ENCODE measurements at places on chromosomes 4 and X. TPM values are rescaled to one million over a fixed set of nuclear protein-coding genes. Genes with fewer than 3 reads are reported as not detected.
A peak's percentile ranks its signal among the peaks of the same experiment; 100 is the strongest.

GRCh38 chr4:125244848-125245450, 69.8 kb upstream of the FAT4 start:
- DNase-seq, result no peak
- H3K4me1 ChIP-seq, result no peaks in the 10 kb centered on the region
- H3K27ac ChIP-seq, result no peak overlapping the region
- H3K4me3 ChIP-seq, result no peak overlapping the region
- H3K36me3 ChIP-seq, result no peaks in the 10 kb centered on the region

DNA sequence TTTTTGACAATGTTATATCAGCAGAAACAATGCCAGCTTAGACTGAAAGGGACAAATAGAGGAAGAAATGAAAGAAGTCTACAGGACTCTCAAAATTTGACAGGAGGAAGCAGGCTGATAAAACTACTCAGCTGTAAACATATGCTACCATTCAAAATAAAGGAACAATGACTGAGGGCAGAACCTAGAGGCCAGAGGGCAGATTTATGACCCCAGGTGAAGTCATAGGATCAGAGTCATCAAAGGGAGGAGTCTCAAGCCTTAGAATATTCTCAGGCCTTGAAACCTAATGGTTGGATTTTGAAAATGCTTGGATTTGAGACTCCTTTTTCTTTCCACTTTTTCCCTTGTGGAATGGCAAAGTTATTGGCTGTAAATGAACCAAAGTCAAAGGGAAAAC, 17.0 kb upstream of the SYTL5 start:
- H3K27me3 ChIP-seq, result no peaks in the 10 kb centered on the region
- H3K36me3 ChIP-seq, result no peaks in the 10 kb centered on the region
- no peak for DNase-seq
- peaks cover 21% of the 10 kb centered on the region for H3K4me1 ChIP-seq
- no peak overlapping the region for H3K4me3 ChIP-seq
- H3K27ac ChIP-seq, result no peak overlapping the region

DNA sequence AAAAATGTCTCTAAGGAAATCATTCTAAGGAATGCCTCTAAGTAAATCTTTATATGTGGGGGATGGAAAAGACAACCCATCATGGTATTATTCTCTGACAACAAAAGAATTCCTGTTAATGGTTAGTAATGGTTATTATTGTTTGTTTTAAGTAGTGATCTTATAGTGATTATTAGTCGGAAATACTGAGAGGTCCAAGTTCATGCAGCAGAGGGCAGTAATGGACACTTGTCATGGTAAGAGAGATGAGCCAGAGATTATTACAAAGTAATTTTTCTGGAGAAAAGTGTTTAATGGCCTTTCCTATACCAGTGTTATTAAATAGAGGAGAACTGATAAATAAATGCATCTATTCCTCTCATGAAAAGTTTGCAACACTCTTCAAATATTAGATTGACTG, 8.1 kb upstream of the DKK2 start:
- no peaks in the 10 kb centered on the region for H3K4me1 ChIP-seq
- DNase-seq, result no peak
- no peak overlapping the region for H3K27ac ChIP-seq
- no peak overlapping the region for H3K4me3 ChIP-seq

GRCh38 chr4:21543514-21543913, 405.1 kb downstream of the KCNIP4 start:
- no peak overlapping the region for H3K27ac ChIP-seq
- no peak for DNase-seq
- H3K27me3 ChIP-seq, result no peaks in the 10 kb centered on the region
- no peaks in the 10 kb centered on the region for H3K4me1 ChIP-seq
- no peak overlapping the region for H3K4me3 ChIP-seq

GRCh38 chrX:81174286-81174685, 27.4 kb downstream of the HMGN5 start:
- H3K27me3 ChIP-seq, result no peaks in the 10 kb centered on the region
- H3K4me1 ChIP-seq, result no peaks in the 10 kb centered on the region

DNA sequence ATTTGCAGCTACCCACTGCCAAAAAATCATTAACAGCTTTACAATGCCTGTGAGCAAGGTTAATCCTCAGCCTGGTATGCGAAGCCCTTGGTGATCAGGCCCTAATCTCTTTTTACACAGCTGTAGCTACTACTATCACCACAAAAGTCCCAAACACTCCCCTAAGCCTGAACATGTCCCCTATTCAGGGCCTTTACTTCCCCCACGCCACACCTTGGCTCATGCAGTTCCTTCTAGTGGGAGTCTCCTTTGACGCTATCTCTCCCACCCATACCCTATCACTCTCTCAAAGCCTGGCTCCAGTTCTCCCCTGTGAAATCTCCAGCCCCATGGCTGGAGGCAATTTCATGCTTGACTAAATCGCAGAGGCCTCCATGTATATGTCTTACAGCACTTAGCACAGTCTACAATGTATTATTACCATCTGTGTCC, 90.6 kb upstream of the CBR4 start:
- peaks cover 82% of the 10 kb centered on the region for H3K36me3 ChIP-seq
- DNase-seq, result no peak
- peaks cover 7% of the 10 kb centered on the region for H3K4me1 ChIP-seq
- H3K27me3 ChIP-seq, result no peaks in the 10 kb centered on the region
- H3K27ac ChIP-seq, result no peak overlapping the region

DNA sequence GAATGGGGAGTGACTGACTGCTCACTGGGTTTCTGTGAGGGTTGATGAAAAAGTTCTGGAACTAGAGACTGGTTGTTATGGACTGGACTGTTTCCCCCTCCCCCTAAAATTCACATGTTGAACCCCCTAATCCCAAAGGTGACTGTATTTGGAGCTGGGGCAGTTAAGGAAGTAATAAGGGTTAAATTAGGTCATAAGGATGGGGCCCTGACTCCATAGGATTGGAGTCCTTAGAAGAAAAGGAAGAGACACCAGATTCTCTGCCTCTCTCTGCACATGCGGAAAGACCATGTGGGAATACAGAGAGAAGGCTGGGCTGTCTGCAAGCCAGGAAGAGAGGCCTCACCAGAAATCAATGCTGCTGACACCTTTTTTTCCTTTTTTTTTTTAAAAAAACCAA, 38.2 kb downstream of the ZBTB49 start:
- H3K4me3 ChIP-seq, result no peak overlapping the region
- no peaks in the 10 kb centered on the region for H3K27me3 ChIP-seq
- H3K4me1 ChIP-seq, result peaks cover 5% of the 10 kb centered on the region
- no peaks in the 10 kb centered on the region for H3K36me3 ChIP-seq
- no peak for DNase-seq

- peaks cover 6% of the 10 kb centered on the region for H3K4me1 ChIP-seq
- peak overlapping the region; percentile 21 for H3K27ac ChIP-seq
- no peaks in the 10 kb centered on the region for H3K36me3 ChIP-seq
- peak; percentile 46 for DNase-seq
These were observed 153.3 kb downstream of the PRDM5 start for GRCh38 chr4:120769227-120769626.

GRCh38 chr4:6568148-6568547, 6.8 kb upstream of the MAN2B2 start:
- H3K27ac ChIP-seq, result no peak overlapping the region
- H3K4me3 ChIP-seq, result no peak overlapping the region
- H3K36me3 ChIP-seq, result no peaks in the 10 kb centered on the region
- peaks cover 8% of the 10 kb centered on the region for H3K27me3 ChIP-seq
- no peak for DNase-seq

DNA sequence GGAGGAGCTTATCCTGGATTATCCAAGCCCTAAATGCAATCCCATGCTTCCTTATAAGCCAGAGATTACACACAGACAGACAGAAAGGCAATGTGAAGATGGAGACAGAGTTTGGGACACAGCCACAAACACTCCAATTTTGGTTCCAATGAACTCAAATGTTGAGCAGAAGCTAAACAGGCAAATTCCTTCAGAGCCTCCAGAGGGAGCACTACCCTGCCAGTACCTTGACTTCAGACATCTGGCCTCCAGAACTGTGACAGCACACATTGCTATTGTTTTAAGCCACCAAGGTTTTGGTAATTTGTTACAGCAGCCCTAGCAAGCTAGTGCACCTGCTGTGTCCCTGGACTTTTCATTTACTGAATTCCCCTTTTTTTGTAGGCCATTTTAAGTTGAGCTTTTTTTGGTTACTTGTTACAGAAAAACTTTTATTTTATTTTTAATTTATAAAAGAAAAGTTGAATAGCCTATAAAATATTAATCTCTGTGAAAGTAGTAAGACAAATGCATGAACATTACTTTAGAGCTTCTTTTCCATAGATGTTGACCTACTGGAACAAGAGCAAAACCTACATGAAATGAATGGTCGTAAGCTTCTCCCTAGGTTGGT, 33.4 kb upstream of the SRD5A3 start:
- no peak overlapping the region for H3K27ac ChIP-seq
- DNase-seq, result no peak
- H3K27me3 ChIP-seq, result peaks cover 15% of the 10 kb centered on the region
- H3K4me3 ChIP-seq, result no peak overlapping the region

GRCh38 chrX:2596555-2597255, 94.4 kb upstream of the CD99 start:
- no peaks in the 10 kb centered on the region for H3K27me3 ChIP-seq
- peaks cover 4% of the 10 kb centered on the region for H3K36me3 ChIP-seq
- H3K27ac ChIP-seq, result no peak overlapping the region
- no peak for DNase-seq
- no peak overlapping the region for H3K4me3 ChIP-seq

- H3K27me3 ChIP-seq, result no peaks in the 10 kb centered on the region
- H3K27ac ChIP-seq, result no peak overlapping the region
- H3K4me3 ChIP-seq, result no peak overlapping the region
- no peak for DNase-seq
These were observed 129.4 kb downstream of the MAGEE2 start for GRCh38 chrX:75655627-75656026.

DNA sequence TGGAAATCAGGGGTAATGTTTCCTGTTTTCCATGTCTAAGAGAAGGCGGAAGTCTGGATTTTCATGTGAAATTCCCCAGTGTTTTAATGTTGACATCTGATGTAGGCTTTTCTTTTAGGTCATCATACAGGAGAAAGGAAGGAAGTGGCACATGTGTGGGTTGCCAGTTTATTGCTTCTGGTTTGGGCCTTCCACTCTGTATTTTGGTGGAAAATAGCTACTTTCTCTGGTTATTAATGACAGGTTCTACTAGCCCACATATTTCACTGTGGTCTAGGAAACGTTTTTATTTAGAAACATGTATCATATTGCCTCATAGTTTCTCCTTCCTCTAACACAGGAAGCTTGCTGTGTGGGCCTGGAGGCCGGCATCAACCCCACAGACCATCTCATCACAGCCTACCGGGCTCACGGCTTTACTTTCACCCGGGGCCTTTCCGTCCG, 7.2 kb downstream of the PDHA1 start:
- no peak for DNase-seq
- H3K27ac ChIP-seq, result no peak overlapping the region

- H3K27ac ChIP-seq, result no peak overlapping the region
- no peaks in the 10 kb centered on the region for H3K36me3 ChIP-seq
- H3K4me3 ChIP-seq, result no peak overlapping the region
- DNase-seq, result no peak
- H3K4me1 ChIP-seq, result peaks cover 14% of the 10 kb centered on the region
- no peaks in the 10 kb centered on the region for H3K27me3 ChIP-seq
These were observed 24.1 kb downstream of the FGFRL1 start for GRCh38 chr4:1035510-1035909.

- H3K4me1 ChIP-seq, result peaks cover 12% of the 10 kb centered on the region
- no peak overlapping the region for H3K27ac ChIP-seq
- H3K4me3 ChIP-seq, result no peak overlapping the region
- no peaks in the 10 kb centered on the region for H3K27me3 ChIP-seq
- H3K36me3 ChIP-seq, result no peaks in the 10 kb centered on the region
These were observed 46.3 kb downstream of the SH3KBP1 start for GRCh38 chrX:19840899-19841648.

- no peaks in the 10 kb centered on the region for H3K4me1 ChIP-seq
- no peak for DNase-seq
- no peak overlapping the region for H3K27ac ChIP-seq
- no peaks in the 10 kb centered on the region for H3K27me3 ChIP-seq
- H3K36me3 ChIP-seq, result no peaks in the 10 kb centered on the region
These were observed 185.9 kb downstream of the SLC4A4 start for GRCh38 chr4:71524756-71525155.

DNA sequence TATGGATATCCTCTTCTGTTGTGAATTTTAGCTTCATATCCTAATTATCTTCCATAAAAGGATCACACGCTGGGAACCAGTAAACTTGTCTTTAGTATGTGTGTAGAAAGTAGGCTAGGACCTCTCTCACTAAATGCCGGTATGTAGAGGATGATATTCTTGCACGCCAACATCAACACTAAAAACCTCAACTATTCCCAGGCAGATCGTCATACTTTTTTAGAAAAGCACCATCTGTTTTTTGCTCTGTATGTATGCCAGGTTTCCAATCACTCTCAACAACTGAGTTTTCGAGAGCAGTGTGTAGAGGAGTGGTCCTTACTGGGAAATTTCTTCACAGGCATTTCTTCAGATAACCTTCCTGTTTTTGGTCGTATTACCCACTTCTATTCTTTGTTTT, 283.6 kb downstream of the GALNTL6 start:
- DNase-seq, result peak; percentile 1
- no peak overlapping the region for H3K4me3 ChIP-seq
- H3K27ac ChIP-seq, result no peak overlapping the region
- no peaks in the 10 kb centered on the region for H3K4me1 ChIP-seq
- H3K36me3 ChIP-seq, result no peaks in the 10 kb centered on the region

GRCh38 chrX:70477734-70478075, 33.1 kb downstream of the DLG3 start:
- peak overlapping the region; percentile 92 for H3K27ac ChIP-seq
- H3K4me3 ChIP-seq, result peak overlapping the region; percentile 4
- H3K27me3 ChIP-seq, result no peaks in the 10 kb centered on the region
- no peak for DNase-seq
- peaks cover 11% of the 10 kb centered on the region for H3K36me3 ChIP-seq

GRCh38 chr4:124504431-124504830, 208.1 kb downstream of the ANKRD50 start:
- no peaks in the 10 kb centered on the region for H3K27me3 ChIP-seq
- DNase-seq, result no peak
- H3K36me3 ChIP-seq, result no peaks in the 10 kb centered on the region
- no peak overlapping the region for H3K27ac ChIP-seq
- no peak overlapping the region for H3K4me3 ChIP-seq

- no peak overlapping the region for H3K4me3 ChIP-seq
- H3K36me3 ChIP-seq, result no peaks in the 10 kb centered on the region
- DNase-seq, result no peak
These were observed 122.1 kb upstream of the GUCY1A1 start for GRCh38 chr4:155544547-155544946.

GRCh38 chr4:141002323-141002805, 130.9 kb downstream of the RNF150 start:
- no peaks in the 10 kb centered on the region for H3K27me3 ChIP-seq
- no peak for DNase-seq
- no peaks in the 10 kb centered on the region for H3K4me1 ChIP-seq
- H3K36me3 ChIP-seq, result no peaks in the 10 kb centered on the region
- H3K27ac ChIP-seq, result no peak overlapping the region

GRCh38 chr4:82998898-82999297, 11.7 kb downstream of the LIN54 start:
- no peak for DNase-seq
- peaks cover 10% of the 10 kb centered on the region for H3K36me3 ChIP-seq
- no peaks in the 10 kb centered on the region for H3K4me1 ChIP-seq
- no peaks in the 10 kb centered on the region for H3K27me3 ChIP-seq
- no peak overlapping the region for H3K27ac ChIP-seq

GRCh38 chrX:97229318-97229717, 345.6 kb downstream of the RPA4 start:
- DNase-seq, result no peak
- H3K4me3 ChIP-seq, result no peak overlapping the region
- H3K4me1 ChIP-seq, result no peaks in the 10 kb centered on the region

EOLA2 gene
- total RNA-seq, result 23.6 TPM

MAGEA11 gene
- not detected for total RNA-seq

RASSF6 gene
- total RNA-seq, result not detected

SYTL5 gene
- 0.22 TPM for total RNA-seq

MAGEC1 gene
- total RNA-seq, result not detected

SUPT20HL2 gene
- total RNA-seq, result not detected

MTTP gene
- not detected for total RNA-seq

G6PD gene
- total RNA-seq, result 32.6 TPM

SPANXA2 gene
- total RNA-seq, result 0.68 TPM

FREM3 gene
- total RNA-seq, result not detected

Measured in SJSA1 (cell line).